ENCODE measurements at places on chromosomes 1 and 21.

GRCh38 chr1:202034683-202035462, 24.5 kb downstream of the ELF3 start:
- DNase-seq: no peak

- no peak for DNase-seq
Measured at GRCh38 chr1:62269851-62270495, 49.3 kb downstream of the KANK4 start.

GRCh38 chr1:235513495-235514366, 9.5 kb upstream of the B3GALNT2 start:
- peak; percentile 61 for DNase-seq

DNA sequence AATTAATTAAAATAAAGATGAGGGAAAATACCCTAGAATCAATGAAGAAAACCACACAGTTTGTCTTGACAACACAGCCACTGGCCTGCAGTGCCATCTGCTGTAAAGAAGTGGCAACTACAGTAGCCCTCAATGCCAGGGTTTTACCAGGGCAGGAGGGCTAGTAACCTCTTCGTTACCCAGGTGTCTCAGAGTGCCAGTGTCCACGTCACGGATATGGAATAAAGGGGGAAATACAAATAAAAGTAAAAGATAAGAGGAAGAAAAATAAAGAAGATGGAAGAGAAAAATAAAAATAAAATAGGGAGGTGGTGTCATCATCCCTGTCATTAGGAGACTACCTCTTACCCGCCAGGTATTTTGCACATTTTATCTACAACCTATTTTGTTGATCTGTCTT, 14.2 kb upstream of the SLC44A3 start:
- DNase-seq: peak; percentile 68

DNA sequence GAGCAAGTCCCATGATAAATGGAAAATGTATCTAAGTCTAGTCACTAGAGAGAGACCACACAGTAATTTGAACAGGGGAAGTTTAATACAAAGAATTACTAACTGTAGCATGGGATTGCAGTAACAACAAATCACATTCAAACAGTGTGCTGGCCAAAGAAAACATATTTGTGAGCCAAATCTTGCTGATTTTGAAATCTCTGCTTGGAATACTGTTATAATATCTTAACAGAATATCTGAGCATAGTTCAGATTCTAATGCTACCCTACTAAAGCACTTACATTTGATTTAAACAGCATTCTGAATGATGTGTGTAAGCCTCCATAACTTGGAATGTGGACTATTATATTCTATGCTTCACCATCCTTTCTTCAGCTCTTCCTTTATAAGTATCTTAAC, 270.0 kb upstream of the BRINP3 start:
- DNase-seq: peak; percentile 0

- DNase-seq: no peak
Measured at GRCh38 chr1:218257371-218257770, 27.7 kb upstream of the RRP15 start.

DNA sequence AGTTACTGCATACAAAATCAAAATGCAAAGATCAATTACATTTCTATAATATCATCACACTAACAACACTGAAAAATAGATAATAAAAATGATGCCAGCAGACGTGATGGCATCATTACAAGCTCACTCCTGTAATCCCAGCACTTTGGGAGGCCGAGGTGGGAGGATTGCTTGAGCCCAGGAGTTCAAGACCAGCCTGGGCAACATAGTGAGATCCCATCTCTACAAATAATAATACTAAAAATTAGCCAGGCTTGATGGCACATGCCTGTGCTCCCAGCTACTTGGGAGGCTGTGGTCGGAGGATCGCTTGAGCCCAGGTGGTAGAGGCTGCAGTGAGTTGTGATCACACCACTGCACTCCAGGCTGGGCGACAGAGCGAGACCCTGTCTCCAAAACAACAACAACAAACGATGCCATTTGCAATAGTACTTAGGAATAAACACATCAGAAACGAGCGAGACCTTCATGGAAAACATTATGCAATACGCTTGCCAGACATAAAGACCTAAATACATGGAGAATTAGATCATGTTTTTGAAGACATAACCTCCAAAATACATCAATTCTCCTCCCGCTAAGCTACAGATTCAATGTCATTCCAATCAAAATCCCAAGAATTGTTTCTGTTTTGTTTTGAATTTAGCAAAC, 86.6 kb upstream of the ERRFI1 start:
- DNase-seq: peak; percentile 21

DNA sequence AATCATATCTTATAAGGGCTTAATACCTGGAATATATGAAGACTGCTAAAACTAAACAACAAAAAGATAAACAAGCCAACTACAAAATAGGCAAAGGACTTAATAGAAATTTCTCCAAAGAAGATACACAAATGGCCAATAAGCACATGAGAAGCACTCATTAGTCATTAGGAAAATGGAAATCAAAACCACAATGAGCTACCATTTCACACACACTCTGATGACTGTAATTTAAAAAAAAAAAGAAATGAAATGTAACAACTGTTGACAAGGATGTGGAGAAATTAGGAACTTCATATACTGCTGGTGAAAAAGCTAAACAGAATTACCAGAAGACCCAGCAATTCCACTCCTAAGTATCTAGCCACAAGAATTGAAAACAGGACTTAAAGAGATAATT, 374.2 kb upstream of the ZP4 start:
- no peak for DNase-seq

GRCh38 chr1:8915446-8915845, 30.2 kb upstream of the CA6 start:
- DNase-seq: no peak

- DNase-seq: no peak
Measured at GRCh38 chr1:56411021-56411420, 168.3 kb downstream of the PLPP3 start.

DNA sequence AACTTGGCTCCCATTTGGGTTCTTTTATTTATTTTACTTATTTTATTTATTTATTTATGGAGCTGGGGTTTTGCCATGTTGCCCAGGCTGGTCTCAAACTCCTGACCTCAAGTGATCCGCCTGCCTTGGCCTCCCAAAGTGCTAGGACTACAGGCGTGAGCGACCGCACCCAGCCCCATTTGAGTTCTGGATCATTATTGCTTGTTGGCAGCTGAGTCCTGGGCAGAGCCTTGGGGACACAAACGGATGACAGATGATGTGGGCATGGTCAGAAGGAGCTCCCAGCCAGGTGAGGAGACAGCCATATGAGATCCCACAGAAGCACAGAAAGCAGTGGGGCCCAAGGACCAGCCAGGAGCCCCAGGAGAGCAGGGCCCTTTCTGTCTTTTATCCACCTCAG, 254.0 kb downstream of the MATN1 start:
- no peak for DNase-seq

GRCh38 chr1:48841461-48841860, 64.8 kb upstream of the BEND5 start:
- DNase-seq: no peak

GRCh38 chr1:15350551-15351200, 59.0 kb upstream of the EFHD2 start:
- no peak for DNase-seq

GRCh38 chr1:7076572-7076971, 291.3 kb downstream of the CAMTA1 start:
- DNase-seq: no peak

DNA sequence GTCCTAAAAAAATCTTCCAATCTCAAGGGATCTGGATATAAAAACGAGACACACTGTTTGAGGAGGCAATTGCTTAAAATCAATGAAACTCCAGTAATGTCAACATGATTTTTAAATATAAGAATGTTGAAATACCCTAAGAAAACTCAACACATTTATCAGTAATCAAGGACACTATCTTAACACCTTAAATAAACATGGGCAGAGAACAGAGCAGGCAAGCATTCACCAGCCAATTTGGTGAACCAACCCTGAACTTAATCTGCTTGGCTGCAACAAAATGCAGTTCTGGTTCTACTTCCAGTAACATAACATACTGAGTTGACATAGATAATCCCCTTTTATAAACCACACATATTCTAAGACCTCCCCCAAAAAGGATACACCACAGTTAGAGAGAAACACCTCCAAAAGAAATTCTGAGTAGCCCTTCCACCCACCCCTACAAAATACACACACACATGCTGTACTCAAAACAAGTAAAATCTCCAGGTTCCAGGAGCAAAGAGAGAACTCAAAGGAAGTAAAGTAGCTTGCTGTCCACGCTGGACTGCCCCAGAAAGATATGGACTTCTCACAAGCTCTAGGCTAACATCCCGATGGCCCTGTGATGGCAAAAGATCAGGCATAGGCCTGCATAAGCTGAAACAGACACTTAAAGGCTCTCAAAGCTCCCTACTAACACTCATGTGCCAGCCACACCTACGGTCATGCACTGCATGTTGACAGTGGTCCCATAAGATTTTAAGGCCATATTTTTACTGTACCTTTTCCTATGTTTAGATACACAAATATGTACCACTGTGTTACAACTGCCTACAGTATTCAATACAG, 30.5 kb downstream of the TP53BP2 start:
- DNase-seq: no peak

DNA sequence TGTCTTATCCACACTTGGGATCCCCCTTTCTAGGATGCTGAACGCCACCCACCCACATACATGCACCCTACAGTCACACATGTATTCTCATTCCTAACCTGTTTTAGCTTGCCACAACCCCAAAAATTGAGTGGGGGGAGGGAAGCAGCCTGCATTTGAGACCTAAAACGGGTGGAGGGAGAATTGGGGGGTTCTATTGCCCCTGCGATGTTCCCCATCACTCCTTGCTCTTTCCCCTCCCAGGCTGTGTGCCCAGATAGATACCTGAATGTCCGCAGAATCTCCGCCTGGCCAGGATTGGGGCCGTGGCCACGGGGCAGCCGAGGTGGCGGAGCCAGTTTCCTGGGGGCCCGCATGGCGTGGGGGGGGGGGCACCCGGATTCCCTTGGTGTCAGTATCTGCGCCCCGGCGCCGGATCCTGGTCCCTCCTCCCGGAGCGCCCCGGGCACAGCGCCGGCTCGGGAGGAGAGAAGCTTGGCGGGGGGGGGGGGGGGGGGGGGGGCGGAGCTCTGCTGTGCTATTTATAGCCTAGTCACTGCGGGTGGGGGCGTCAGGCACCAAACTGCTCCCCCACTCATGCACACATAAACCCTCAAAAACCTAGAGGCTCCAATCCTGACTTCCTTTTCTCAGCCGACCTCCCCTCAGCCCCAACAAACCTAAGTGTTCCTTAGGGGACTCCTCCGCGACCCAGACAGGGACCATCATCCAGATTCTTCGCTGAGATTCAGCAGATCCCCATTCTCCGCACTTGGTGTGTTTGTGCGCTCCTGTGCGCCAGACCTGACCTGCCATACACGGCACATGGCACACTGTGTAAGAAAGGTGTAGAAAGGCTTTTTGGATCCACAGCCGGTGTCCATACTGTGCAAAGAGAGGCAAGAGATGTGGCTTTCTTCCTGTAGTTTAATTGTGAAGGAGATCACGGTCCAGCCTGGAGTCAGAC, 1.9 kb downstream of the ANKRD34A start:
- DNase-seq: no peak

DNA sequence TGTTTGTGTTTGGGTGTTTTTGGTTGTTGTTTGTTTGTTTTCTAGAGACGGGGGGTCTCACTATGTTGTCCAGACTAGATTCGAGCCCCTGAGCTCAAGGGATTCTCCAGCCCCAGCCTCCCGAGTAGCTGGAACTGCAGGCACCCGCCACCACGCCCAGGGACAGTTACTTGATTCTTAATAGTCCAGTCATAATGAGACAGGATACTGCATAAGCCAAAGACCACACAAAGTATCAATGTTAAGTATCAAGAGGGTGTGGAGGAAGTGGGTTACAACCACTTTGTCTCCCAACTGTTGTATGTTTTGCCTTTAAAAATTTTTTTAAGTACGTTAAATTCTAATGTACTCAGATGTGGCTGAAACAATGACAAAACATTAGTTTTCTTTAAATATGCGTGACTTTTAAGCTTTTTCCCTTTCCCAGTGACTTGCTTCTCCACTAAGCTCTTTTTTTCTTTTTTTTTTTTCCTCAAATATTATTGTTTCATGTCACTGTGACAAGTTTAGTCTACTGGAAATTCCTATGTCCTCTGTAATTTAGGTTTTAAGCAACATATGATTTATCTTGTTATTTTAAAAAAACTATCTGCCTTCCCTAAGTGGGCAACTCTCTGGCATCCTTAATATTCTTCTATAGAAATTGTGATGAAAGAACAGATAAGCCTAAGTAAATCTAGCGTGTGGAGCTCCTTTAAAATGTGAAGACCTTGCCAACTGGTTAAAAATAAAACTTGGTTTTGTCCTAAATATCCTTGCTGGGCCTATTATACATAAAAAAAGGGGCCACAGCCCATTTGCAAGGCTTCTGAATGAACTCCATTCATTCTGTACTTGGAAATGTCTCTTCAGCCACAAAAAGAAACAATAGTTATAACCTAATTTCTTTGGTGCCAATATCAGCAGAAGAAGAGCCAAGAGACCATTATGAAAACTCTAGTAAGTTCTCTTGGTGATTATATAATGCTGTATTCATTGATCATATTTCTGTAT, 56.2 kb upstream of the DPH5 start:
- DNase-seq: no peak

- no peak for DNase-seq
Measured at GRCh38 chr1:163668472-163668871, 346.7 kb downstream of the NUF2 start.

GRCh38 chr1:14094611-14095400, 394.8 kb downstream of the PRDM2 start:
- no peak for DNase-seq

DNA sequence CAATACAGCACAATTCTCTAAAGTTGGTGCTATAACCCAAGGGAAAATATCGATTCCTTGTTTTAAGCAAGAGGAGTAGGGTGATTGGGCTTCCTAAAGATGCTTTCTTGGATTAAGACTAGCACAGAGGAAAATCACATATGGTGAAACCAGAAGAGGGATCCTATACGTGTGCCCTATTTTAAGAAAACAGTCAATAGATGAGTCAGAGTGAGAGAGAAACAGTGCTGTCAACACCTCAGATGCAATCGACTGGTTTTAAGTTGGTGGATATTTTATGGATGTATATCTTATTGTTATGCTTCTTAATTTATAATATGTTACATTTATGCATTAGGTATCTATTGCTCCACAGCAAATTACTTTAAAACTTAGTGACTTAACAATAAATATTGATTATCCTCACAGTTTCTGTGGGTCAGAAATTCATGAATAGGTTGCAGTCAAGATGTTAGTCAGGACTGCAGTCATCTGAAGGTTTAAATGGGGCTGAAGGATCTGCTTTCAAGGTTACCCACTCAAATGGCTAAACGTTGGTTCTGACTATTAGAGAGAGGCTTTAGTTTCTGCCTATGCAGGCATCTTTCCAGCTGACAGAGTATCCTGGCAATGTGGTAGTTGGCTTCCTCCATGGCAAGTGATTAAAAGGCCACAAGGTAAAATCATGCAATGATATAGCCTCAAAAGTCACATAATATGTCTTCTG, 61.6 kb upstream of the DEPDC1 start:
- no peak for DNase-seq

DNA sequence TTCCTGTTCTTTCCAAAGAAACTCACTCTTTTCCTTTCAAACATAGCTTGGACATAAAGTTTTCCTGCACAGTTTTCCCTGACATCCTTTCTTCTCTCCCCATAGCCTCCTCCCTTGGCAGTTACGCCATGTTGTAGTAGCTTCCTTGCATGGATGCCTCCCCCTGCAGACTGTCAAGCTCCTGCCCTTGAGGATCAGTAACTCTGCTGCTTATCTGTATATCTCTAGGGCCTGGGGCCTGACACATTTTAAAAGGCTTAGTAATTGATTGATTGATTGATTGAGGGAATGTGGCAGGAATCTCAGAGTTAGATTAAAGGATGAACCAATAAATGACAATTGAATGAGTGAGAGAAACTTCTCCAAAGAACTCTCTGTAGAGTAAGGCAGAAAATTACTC, 143.7 kb downstream of the NEK7 start:
- DNase-seq: no peak

GRCh38 chr21:28714777-28715464, 277.8 kb downstream of the LTN1 start:
- DNase-seq: no peak

All from dermis microvascular lymphatic vessel endothelial cell (primary cell).